Smooth muscle cell of the brain vasculature (primary cell): ENCODE measurements at places on chromosomes 2 and 18.

GRCh38 chr2:88067598-88067997 is at the start of gene SMYD1:
TSS of gene SMYD1 (plus strand) at chr2:88067825. CDS start at chr2:88067865, 40 bp downstream.
- no peak for DNase-seq

- DNase-seq = no peak
Measured at GRCh38 chr18:72830109-72830508, 37.7 kb downstream of the NETO1 start.

DNA sequence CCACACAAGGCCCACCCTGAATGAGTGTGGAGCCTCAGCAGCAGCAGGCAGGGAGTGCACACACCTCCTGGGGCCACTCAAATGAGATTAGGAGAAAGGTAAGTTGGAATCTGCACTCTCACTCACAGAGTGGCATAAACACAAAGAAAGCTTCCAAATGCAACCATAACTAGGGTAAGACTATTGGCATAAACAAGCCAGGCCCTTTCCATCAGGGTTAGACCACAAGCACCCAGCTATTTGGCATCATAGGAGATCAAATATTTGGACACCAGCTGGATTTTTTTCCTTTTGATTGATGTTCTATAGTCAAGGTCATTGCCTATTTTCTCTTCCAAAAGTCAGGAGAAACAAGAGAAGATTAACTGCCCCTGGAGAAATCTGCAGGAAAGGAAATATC is 471.5 kb downstream of the TXNL1 start:
- no peak for DNase-seq

- DNase-seq = peak; percentile 49
Measured at GRCh38 chr2:176392249-176392648, 123.0 kb downstream of the MTX2 start.

GRCh38 chr2:238267341-238267710 is 21.1 kb downstream of the PER2 start:
- DNase-seq = no peak

- no peak for DNase-seq
Measured at GRCh38 chr2:33314541-33314940, 161.9 kb upstream of the RASGRP3 start.

- DNase-seq = no peak
Measured at GRCh38 chr2:174335254-174335987, 667 bp downstream of the SP9 start.

GRCh38 chr2:203584784-203585183 is 49.7 kb upstream of the RAPH1 start:
- DNase-seq = no peak

DNA sequence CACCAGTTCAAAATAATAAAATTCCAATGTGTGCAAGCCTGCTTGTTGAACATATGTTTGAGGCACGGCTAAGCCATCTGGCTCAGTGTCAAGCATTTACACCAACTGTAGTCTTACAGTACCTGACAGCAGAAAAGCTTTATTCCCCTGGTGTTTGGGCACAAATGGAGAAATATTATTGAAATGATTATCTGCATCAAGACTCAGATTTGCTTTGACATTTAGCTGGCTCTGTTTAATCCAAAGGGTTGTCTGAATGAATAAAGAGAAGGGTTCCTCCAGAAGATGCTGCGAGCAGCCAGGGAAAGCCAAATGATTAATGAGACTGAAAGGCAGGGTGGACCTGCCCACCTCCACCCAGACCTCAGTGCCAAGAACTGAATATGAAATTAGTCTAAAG is 393.2 kb upstream of the GALNT5 start:
- no peak for DNase-seq

DNA sequence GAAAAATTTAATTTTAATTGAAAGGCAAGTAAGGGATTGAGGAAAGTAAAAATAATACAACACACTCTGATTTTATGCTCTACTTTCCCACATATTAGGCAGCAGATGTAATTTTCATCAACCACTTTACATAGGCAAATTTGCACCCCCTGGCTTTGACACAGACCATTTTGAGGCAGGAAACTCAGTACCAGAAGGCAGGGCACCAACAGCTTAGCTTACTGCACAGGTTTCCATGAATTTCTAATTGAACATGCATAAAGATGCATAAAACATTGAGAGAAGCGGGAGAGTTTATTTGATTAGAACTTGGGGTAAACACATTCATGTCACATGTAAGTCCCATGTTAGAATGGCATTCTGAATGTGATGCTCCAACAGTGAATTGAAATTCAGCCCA is 171.9 kb downstream of the PID1 start:
- no peak for DNase-seq

GRCh38 chr2:181782660-181783059 is 102.3 kb upstream of the NEUROD1 start:
- no peak for DNase-seq

DNA sequence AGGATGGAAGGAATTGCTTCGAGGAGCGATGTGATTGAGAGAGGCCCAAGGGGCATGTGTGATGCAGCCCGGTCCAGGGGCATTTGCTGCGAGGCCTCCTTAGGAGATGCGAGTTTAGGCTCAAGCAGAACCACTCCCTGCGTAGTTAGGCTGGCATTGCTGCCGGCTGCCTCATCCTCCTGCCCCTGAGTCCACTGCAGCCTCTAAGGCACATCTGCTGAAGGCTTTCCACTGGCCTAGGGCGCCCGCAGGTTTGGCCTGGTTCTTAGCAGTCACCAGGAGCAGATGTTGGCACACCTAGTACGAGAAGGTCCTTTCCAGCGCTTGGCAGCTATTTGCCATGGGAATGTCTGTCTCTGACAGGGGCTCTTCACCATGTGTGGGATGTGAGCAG is 20.7 kb downstream of the INPP5D start:
- no peak for DNase-seq

GRCh38 chr2:139805441-139805840 is 1025.3 kb upstream of the NXPH2 start:
- no peak for DNase-seq

- no peak for DNase-seq
Measured at GRCh38 chr2:19545507-19545906, 187.1 kb upstream of the OSR1 start.

- DNase-seq = no peak
Measured at GRCh38 chr2:193679847-193680246, 1485.1 kb upstream of the TMEFF2 start.

- DNase-seq = no peak
Measured at GRCh38 chr2:29304399-29305060, 189.3 kb downstream of the CLIP4 start.
